ENCODE measurements at places on chromosomes 6 and 20. TPM values are rescaled to one million over a fixed set of nuclear protein-coding genes. Genes with fewer than 3 reads are reported as not detected.

- peak; percentile 58 for DNase-seq
These were observed 635 bp upstream of the C20orf203 start for GRCh38 chr20:32674362-32674789.

DNA sequence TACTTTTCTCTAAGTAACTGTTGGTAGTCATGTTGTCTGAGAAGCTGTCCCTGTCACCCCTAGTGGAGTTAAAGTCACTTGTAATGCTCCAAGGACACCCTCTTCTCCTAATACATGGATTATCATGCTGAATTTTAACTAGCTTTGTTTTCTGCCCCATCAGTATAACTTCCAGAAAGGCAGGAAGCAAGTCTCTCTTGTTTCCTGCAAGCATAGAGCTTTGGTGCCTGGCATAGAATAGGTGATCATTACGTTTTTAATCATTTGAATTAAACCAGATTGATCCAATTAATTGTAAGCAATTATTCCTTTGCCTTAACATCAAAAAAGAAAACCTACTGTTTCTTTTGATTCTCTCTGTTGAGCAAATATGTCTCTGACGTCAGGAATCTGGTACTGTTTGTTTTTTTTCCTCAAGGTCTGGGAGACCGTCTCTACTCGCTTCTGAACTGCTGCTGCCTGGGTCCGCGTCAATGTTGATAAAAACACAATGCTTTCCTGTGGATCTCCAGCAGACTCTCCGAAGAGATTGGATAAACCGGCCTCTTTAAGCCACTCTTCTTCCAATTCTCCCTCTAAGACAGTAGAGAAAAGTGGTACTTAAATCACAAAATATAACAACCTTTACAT lies 71.8 kb downstream of the ARHGAP18 start:
- no peak for DNase-seq

DNA sequence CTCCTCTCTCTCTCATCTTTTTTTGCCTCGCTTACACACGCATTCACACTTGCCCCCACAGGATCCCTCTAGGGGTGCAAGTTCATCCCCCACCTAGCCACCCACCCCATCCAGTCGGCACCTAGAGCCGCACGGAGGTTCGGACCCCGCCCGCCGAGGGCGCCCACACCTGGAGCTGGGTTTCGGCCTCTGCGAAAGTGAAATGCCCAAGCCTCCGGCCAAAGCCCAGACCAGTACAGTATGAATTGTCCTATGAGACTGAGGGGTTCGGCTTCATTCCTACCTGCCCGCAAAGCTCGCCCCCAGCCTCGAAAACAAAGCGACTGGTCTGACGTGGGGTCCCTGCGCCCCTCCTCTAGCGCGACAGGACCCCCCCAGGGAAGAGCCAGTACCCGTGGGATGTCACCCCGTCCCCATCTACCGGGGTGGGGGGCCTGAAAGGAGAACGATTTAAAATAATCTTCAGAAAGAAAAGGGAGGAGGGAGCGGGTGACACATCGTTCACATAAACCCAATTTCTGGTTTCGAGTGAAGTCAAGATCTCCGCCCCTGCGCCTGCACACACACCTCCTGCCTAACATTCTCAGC lies 1.5 kb downstream of the TFAP2A start:
- no peak for DNase-seq

Gene OPN5
- total RNA-seq: not detected

DNA sequence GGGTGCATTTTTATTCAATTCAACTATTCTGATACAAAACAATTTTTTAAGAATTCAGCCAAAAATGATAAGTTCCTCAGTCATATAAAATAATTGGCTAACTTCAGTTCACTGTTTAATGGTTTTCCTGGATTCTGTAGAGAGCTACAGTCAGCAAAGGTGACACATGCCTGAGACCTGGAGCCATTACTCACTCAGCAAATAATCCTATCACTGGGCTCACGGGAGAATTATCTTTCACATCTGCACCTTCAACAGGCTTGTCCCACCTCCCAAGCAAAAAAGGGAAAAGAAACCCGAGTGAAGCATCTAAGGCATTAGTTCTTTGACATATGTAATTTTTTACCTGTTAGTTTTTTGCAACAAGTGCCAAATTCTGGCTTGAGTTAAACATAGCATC lies 34.9 kb upstream of the FOXA2 start:
- DNase-seq: no peak

DNA sequence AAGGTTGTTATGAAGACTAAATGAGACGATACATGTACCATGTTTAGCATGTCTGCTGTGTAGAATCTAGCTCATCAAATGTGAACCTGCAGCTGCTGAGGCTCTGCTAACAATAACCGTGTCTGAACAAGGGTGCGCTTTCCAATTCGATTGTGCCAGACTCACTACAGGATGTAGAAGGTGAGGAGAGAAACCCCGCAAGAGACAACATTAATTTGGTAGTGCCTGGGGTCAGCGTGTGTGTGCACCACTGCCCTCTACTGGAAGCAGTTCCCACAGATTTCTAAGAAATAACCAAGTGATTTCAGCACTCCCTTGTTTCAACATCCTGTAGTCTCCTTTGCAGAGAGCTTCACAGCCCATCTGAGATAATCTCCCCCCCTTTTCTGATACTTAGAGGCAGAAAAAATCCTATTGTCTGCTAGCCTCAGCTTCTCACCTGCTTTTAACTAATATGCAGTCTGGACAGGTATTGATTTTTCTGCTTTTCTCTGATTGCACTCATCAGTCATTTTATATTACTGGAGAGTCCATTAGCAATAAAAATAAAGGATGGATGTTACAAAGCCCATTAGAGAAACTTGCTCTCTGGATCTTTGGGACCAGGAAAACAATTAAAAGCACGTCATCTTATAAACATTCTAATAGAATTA lies 96.7 kb upstream of the BACH2 start:
- DNase-seq: peak; percentile 78
